ENCODE measurements at places on chromosomes 1 and 21.

GRCh38 chr21:14866859-14867765, 197.7 kb downstream of the NRIP1 start:
- no peak for DNase-seq

GRCh38 chr1:96424877-96425276, 296.7 kb upstream of the PTBP2 start:
- no peak for DNase-seq

GRCh38 chr1:222251847-222252246, 296.1 kb downstream of the HHIPL2 start:
- DNase-seq, result no peak

- DNase-seq, result peak; percentile 15
Observed at GRCh38 chr1:94721240-94721639, 98.9 kb upstream of the SLC44A3 start.

GRCh38 chr1:81493102-81493869, 307.4 kb upstream of the ADGRL2 start:
- DNase-seq, result no peak

DNA sequence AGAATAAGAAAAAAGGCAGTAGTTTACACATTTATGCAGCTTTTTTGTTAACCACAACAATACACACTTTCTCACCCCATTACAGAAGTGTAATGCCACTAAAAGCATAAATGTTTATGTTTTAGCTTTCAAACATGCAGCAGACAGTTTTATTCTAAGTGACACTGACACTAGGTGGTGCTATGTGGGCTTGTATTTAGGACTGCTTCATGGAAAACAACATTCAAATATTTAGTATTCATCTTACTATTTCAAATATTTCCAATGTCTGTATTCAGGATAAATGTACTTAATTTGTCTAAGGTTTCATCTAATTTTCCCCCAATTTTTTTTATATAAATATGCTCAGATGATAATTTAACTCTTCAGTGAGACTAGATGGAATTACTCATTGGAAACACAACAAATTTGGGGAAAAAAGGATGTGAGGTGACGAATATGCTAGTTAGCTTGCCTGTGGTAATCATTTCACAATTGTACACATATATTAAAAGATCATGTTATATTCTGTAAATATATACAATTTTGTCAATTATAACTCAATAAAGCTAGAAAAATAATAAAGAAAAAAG, 71.4 kb downstream of the USP1 start:
- peak; percentile 35 for DNase-seq

- peak; percentile 0 for DNase-seq
Observed at GRCh38 chr1:237672748-237673147, 218.0 kb downstream of the ZP4 start.

GRCh38 chr1:89952605-89953130, 42.2 kb upstream of the ZNF326 start:
- DNase-seq, result no peak

DNA sequence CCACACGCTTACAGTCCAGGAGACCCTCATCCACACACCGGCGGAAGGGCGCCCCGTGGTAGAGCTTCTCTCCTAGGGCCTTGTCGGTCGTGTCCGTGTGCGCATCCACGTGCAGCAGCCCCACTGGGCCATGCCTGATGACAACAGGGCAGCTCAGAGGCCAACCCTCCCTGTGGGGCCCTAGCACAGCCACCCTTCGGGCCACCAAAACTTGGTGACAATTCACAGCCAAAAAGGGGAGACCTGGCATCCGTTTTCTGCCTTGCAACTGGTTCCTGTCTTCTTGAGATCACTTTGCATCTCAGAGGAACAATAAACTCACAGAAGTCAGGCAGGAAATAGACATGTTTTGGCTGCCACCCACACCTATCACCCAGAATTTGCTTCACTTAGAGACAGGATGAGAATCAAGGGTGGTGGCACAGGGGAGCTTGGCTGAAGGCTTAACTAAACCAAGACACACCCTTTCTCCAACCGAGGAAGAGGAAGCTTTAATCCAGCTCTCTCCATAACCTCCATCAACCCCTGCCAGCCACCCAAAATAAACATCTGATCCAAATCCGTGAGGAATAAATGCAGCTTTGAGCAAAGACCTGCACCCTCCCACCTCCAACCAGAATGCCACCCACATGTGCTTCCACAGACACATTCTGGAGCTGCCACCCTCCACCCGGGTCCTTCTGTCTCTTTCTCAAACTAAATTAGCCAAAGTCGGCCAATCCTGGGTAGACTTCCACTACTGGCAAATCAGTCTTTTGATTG, 5.7 kb downstream of the AGMAT start:
- DNase-seq, result peak; percentile 51

DNA sequence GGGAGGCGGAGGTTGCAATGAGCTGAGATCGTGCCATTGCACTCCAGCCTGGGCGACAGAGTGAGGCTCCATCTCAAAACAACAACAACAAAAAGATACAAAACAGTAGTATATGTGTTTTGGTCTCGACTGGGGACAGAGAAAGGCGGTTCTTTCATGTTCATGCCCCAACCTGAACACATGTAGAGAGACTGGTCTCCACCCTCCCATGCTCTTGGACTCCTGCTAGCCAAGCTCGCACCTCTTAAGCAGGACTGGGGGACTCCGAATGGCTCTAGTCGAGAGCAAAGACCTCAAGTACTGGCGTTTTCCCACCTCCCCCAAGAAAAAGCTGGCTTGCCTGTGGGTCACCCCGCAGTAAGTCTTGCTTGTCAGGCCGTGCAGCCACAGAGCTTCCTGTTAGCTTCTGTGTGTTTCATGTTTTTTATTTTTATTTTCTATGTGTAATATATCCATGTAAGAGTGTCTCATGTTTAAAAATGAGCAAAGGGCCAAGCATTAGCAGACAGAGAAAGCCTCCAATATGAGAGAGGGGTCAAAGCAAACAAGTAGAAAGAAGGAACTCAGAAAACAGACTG, 91.6 kb downstream of the SCCPDH start:
- DNase-seq, result no peak

GRCh38 chr1:15188678-15189077, 35.1 kb downstream of the TMEM51 start:
- DNase-seq, result no peak

DNA sequence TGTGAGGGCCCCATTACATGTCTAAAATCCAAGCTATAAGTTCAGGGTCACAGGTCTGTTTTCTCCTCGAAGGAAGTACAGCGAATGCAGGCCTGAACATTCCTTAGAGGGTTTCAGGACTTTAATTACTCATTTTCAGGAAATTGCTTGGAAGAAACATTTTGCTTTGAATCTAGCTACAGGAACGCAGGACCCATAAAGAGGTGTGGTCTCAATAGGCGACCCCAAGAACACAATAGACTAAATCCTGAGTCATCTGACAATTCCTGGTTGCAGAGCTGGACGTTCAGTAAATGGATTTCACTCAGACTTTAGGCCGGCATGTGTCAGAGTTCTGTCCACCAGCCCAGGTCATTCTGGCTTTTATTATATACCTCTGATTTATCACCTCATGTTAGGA, 1.0 kb upstream of the ERG start:
- no peak for DNase-seq

- DNase-seq, result no peak
Observed at GRCh38 chr21:41241341-41241740, 73.4 kb downstream of the BACE2 start.

GRCh38 chr1:15337656-15338402, 71.9 kb upstream of the EFHD2 start:
- DNase-seq, result no peak

GRCh38 chr1:50851034-50851433, 109.0 kb downstream of the FAF1 start:
- no peak for DNase-seq

GRCh38 chr1:18653916-18654315, 23.3 kb downstream of the PAX7 start:
- DNase-seq, result no peak
